ENCODE measurements at places on chromosomes 4 and X. TPM values are rescaled to one million over a fixed set of nuclear protein-coding genes. Genes with fewer than 3 reads are reported as not detected.

GRCh38 chr4:17884063-17884462 is 73.3 kb downstream of the NCAPG start:
- no peak for DNase-seq

- DNase-seq: no peak
Measured at GRCh38 chr4:8029689-8030088, 90.0 kb upstream of the AFAP1 start.

DNA sequence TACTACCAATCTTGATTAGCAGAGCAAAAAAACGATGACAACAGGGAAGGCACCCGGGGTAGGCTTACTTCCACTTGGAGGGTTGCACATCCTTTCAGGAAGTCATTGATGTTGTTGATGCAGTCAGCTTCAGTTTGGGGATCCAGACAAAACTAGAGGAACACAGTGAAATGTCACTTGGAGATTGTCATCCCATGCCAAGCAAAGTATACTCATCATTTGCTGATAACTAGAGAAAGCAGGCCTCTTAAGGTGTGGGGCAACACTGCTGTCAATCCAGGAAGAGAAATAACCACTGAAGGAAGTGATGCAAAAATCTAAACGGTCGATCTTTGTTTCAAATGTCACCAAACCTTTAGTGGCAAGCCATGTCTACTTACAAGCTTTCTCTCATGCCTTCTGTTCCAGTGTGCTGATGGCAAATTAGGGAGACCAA is 1.4 kb downstream of the ARHGEF6 start:
- DNase-seq: no peak

GRCh38 chr4:10606483-10607155 is 77.9 kb downstream of the CLNK start:
- no peak for DNase-seq

Gene AWAT2
- total RNA-seq: not detected

Gene SH3D19
- 4.1 TPM for total RNA-seq

DNA sequence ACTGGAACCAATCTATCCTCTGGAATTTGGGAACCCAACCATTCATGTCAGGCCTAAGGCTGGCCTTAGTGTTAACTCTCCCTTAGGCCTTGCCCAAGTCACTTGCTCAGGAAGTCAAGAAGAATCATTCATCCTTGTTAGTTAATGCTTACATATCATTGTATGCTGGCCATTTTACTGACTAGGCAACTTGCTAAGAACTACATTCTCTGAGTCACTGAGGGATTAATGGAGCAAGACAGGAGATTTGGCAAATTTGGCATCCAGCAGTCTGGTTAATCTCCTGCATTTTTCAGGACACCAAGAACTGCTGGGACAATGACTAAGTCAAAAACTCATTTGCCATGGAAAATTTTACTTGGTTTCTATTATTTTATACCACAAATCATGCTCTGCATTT is 115.8 kb upstream of the DDIT4L start:
- peak; percentile 38 for DNase-seq

GRCh38 chr4:3689576-3690550 is 76.3 kb upstream of the ADRA2C start:
- DNase-seq: no peak

Gene IL21
- not detected for total RNA-seq

- no peak for DNase-seq
Measured at GRCh38 chrX:46876901-46877300, 35.3 kb upstream of the JADE3 start.

Gene DIPK2B
- not detected for total RNA-seq

DNA sequence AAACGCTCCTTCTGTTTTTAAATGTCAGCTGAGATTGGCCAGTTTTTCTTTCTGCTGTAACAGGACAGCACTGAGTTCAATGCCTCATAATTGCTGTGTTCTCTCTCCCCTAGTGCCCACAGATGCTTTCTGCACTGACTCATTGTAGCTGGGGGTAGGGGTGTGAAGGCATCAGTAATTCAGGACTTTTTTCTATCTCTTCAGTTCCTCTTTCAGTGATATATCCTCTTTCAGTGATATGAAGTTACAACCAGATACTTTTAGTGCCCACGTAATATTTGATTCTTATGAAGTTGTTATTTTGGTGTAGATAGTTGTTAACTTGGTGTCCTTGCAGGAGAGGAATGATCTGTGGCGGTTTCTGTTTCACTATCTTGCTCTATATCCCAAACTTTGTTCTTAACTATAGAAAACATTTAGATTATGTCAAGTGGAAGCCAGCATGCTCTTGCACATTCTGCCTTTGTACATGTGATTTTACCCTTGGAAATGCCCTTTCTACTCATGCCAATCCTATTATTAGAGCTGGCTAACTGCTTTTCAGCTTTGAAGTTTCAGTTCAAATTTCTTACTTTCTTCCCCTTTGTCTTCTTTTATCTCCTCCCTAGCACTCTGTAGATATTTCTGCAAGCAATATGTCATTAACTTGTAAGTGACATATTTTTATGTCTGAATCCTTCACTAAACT is 1258.4 kb downstream of the FAM133A start:
- no peak for DNase-seq

GRCh38 chr4:27161191-27161590 is 300.6 kb downstream of the STIM2 start:
- DNase-seq: no peak

- no peak for DNase-seq
Measured at GRCh38 chrX:8284131-8284530, 113.1 kb upstream of the VCX2 start.

DNA sequence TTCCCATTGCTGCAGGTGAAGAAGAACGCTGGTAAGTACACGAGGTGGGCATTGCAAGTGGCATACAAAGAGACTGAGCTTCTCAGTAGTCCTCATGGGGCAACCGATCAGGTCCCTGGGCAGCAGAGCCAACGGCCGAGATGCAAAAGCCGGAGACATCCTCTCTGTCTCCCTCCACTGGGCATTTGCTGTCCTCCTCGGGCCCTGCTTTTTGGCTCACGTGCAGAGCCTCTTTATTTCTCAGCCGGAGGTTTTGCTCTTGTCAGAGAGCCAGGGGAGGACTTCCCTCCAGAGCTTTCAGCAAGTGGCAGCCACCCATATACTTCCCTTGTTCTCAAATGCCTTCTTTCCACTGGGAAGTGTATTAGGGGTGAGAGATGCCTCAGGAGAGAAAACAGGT is 18.0 kb downstream of the STARD8 start:
- no peak for DNase-seq

GRCh38 chrX:109990582-109991276 is 12.2 kb upstream of the TMEM164 start:
- DNase-seq: no peak

Gene TRPC5OS
- total RNA-seq: not detected

- DNase-seq: no peak
Measured at GRCh38 chr4:1215141-1216075, 33.5 kb downstream of the CTBP1 start.

Gene ZDHHC15
- total RNA-seq: not detected

Gene CFP
- total RNA-seq: not detected

GRCh38 chr4:36399762-36400353 is 118.4 kb downstream of the DTHD1 start:
- DNase-seq: peak; percentile 10

GRCh38 chr4:39045827-39046221 is 13.6 kb upstream of the TMEM156 start:
- peak; percentile 62 for DNase-seq

Data from Caki2 (cell line).